ENCODE measurements at places on chromosomes 5 and 9.

DNA sequence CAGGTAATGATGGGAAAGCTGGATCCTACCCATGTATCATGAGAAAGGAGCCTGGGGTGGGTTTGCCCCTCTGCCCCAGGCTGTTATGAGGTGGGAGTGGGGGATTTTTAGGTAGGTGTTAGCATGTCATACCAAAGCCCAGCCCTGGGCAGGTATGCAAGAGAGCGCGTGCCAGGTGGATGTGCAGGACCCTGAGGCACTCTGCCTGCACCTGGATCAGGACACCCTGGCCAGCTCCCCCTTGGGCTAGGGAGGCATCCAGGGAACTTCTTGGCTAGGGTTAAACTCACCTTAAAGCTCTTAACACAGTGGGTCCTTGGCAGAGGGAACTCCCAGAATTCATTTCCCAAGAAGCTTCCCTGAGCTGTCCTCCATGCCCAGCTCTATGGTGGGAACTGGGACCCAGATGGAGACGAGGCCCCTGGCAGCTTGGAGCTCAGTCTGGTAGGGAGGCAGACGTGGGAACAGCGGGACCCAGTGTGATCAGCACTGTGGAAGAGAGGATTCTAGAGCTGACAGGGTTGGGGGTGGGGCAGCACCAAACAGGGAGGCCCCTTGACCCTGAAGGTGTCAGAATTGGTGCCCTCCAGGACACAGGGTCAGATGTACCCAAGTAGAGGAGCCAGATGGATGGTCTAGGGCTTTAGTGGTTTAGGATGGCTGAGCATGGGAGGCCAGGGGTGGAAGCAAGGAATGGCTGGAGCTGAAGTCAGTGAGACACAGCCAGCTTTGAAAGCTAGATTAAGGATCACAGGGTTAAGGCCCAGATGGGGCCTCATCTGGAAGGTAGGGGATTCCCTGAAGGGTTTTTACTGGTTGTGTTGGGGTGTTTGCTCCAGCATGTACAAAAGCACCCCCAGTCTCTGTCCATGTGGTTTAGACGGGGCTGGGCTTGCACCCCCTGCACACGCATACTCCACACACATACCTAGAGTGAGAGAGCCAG is 2.2 kb upstream of the PRR7 start:
- DNase-seq, result no peak

- DNase-seq, result peak; percentile 17
These were observed 232.3 kb upstream of the TBCA start for GRCh38 chr5:78008356-78008967.

DNA sequence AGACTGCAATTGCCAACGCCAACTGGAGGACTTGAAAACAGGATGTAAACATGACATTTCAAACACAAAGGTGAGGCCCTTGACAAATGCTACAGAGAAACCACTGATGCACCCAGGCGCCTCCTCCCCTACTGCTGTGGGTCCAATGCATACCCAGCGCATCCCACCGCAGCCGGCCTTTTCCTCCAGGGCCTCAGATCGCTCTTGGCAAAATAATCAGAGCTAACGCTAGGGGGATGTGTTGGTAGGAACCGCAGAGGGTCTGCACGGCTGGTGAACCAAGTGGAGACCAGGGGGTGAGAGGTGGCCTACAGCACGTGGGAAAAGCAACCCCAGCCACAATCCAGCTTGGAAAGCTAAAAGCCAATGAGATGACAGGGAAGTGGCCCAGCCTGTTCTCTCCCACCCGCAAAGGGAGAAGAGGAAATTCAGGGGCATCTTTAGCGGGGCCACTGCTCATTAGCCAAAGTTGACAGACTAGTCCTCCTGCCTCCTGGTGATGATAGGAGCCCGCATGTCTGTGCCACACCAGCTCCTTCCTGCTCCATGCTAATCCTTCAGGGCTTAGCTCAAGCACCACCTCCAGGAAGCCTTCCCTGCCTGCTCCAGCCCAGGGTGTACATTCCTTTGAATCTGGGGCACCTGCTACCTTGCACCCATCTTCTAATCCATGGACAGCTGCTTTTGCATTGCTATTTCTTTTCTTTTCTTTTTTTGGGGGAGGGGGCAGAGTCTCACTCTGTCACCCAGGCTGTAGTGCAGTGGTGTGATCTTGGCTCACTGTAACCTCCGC is 5.9 kb downstream of the FAM163B start:
- no peak for DNase-seq

DNA sequence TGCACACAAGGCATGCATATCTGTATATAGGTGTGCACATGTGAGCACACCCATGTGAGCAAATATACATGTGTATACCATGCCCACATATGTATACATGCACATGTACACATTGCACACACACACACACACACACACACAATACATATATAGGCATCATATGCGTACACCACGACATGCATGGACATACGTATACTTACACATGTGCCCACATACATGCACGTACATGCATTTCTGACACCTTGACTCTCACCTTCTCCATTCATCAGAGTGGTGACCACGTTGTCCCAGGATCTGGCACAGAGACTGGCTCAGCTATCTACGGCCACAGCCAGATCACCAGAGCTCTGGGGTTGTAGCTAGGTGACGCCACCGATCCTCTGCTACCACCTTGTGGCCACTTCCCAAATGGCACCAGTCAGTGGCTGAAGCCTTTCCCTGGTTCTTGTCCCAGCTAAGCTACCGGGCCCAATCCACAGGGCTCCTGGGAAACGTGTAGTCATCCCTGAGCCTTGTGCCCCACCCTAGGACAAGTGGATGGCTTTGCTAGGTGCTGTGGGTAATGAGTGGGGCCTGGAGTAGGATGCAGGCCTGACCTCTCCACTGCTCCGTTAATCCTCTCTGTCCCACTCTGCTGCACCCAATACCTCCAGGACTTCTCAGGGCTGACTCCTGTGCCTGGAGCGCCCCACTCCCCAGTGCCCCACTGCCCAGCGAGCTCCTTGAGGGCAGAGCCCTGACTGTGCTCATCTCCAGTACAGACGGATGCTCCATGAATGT is 194.4 kb downstream of the RGS3 start:
- DNase-seq, result peak; percentile 52
